ENCODE measurements at places on chromosomes 7 and 10. TPM values are rescaled to one million over a fixed set of nuclear protein-coding genes. Genes with fewer than 3 reads are reported as not detected.
A peak's percentile ranks its signal among the peaks of the same experiment; 100 is the strongest.

The UBTD1 gene
- 25.6 TPM for total RNA-seq

The SYCE1 gene
- total RNA-seq, result not detected

DNA sequence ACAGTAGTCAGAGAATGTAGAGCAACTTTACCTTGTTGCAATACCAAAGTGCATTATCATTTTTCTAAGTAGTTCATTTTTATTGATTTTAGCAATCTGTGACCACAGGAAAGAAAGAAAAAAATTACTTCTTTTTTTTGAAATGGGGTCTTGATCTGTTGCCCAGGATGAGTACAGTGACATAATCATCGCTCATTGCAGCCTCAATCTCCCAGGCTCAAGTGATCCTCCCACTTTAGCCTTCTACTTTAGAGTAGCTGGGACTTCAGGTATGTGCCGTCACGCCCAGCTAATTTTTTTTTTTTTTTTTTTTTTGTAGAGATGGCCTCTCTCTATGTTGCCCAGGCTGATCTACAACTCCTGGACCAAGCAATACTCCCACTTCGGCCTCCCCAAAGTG lies 11.4 kb upstream of the OAT start:
- no peak overlapping the region for H3K4me3 ChIP-seq
- H3K27ac ChIP-seq, result no peak overlapping the region
- H3K27me3 ChIP-seq, result peaks cover 49% of the 10 kb centered on the region
- DNase-seq, result no peak
- H3K4me1 ChIP-seq, result peaks cover 2% of the 10 kb centered on the region

- H3K4me1 ChIP-seq, result peaks cover 62% of the 10 kb centered on the region
- H3K36me3 ChIP-seq, result peaks cover 5% of the 10 kb centered on the region
- DNase-seq, result no peak
- no peak overlapping the region for H3K4me3 ChIP-seq
Observed at GRCh38 chr7:30472081-30472783, 6.4 kb downstream of the NOD1 start.

DNA sequence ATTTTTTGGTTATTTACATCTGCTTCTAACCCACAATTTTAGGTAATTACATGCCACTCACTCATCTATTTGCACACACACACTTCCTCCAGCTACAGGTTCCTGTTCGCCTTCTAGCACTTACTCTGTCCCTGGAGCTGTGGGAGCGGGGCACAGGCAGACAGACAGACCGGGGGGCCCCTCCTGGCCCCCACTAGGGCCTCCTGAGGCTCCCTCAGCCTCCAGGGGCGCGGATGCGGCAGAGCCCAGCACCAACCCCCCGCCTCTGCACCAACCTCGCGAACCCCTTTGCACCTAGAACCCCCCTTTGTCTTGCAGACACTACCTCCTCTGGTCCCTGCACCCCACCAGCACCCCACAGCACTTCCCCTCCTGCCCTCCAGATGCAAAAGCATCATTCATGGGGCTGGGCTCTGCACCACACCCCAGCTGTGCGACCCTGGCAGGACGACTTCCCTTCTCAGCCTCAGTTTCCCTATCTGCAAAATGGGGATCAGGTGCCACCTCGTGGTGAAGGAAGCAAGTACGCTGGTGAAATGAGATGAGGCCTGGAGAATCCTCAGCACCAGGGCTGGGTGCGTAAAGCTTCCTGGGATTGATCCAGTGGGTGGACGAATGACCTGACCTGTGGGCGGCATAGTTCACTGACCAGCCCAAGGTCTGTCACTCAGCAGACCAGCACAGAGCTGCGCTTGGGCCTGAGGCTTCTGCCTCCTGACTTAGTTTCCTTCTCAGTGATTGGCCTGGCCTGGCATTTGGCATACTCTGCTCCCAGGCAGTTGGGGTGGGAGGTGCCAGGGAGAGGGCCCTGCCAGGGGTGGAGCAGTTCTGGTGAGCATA lies 37.9 kb downstream of the ELFN1 start:
- H3K4me1 ChIP-seq, result no peaks in the 10 kb centered on the region
- H3K4me3 ChIP-seq, result no peak overlapping the region
- H3K27me3 ChIP-seq, result no peaks in the 10 kb centered on the region
- peaks cover 2% of the 10 kb centered on the region for H3K36me3 ChIP-seq
- DNase-seq, result no peak

- H3K4me1 ChIP-seq, result peaks cover 42% of the 10 kb centered on the region
- no peak for DNase-seq
- H3K4me3 ChIP-seq, result no peak overlapping the region
- no peaks in the 10 kb centered on the region for H3K27me3 ChIP-seq
- peak overlapping the region; percentile 12 for H3K27ac ChIP-seq
Observed at GRCh38 chr10:2120746-2121145, 383.4 kb upstream of the ADARB2 start.

DNA sequence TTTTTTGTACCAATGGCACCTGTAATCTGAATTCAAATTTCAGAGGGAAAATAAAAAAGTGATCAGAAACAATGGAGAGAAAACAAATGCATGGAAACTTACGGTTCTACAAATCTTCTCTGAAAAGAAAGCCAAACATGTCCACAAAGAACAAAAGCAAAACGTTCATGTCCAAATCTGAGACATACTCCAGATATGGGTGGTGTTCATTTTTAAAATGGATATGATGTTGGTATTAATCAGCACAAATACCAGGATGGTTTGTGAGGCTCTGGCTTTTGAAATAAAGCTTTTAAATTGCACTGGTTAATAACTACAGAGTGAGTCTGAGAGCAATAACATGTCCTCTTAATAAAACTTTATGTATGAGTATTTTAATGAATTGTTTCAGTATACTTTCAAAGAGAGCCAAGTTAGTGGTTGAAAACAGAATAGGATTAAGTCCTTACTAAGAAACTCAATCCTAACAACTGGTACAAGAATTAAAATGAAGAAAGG lies 366.4 kb downstream of the INHBA start:
- H3K36me3 ChIP-seq, result no peaks in the 10 kb centered on the region
- DNase-seq, result no peak
- no peak overlapping the region for H3K4me3 ChIP-seq
- no peaks in the 10 kb centered on the region for H3K27me3 ChIP-seq
- H3K27ac ChIP-seq, result no peak overlapping the region
